NT2/D1 (cell line): ENCODE measurements at places on chromosomes 7 and 10.

GRCh38 chr10:85649461-85649860 lies 717.1 kb downstream of the GRID1 start:
- DNase-seq = no peak

DNA sequence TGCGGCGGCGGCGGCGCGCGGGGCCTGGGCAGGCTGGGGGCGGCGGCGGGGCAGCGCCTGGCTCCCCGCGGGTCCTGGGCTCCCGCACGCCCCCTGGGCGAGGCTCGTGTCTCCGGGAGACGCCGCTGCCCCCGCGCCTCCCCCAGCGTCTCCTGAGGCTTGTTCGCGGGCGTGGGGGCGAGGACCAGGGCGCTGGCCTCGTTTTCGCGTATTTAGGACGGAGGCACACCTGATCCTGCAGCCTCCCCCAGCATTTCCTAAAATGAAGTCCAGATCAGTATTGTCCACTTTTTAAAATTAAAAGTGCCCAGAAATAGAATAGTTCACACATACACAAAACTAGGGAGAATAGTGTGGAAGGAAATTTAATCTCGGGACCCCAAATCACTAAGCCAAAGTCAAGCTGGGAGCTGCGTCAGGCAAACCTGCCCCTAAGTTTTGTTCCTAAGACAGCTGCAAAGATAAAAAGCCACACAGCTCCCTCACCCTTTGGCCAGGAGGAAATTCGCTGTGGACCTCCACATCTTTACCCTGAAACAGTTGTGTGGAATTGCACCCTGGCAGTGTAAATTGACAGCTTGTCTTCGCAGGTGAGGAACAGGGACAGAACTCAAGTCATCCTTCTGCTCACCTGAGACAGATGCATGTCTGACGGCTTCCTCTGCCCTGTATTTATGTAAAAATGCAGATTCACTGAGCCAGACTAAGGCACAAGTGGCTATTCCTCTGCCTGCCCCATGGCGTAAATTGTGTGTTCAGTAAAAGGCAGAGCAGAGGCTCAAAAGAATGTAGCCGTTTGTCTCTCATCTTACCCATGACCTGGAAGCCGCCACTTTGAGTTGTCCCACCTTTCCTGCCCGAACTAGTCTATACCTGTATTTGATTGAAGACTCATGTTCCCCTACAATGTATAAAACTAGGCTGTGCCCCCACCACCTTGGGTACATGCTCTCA lies 740 bp downstream of the GALNT11 start:
- DNase-seq = no peak

DNA sequence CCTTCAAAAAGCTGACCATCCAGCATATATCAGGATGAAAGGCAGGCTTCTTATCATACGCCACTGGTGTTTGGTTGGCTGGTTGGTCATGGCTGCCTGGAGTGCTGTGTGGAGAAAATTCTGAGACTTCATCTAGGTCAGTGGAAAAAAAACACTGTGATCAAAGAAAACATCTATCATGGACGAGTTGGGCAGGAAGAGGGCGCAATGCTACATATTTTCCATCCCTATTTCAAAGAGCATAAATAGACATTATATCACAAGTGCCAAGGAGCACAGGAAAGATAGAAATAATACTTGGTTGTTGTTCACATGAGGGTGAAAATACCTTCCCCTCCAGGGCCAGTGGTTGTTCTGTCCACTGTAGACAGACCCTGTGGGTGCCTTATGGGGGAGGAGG lies 128.4 kb upstream of the PLPP4 start:
- no peak for DNase-seq

GRCh38 chr10:65341323-65341925 lies 1584.4 kb upstream of the LRRTM3 start:
- DNase-seq = no peak

DNA sequence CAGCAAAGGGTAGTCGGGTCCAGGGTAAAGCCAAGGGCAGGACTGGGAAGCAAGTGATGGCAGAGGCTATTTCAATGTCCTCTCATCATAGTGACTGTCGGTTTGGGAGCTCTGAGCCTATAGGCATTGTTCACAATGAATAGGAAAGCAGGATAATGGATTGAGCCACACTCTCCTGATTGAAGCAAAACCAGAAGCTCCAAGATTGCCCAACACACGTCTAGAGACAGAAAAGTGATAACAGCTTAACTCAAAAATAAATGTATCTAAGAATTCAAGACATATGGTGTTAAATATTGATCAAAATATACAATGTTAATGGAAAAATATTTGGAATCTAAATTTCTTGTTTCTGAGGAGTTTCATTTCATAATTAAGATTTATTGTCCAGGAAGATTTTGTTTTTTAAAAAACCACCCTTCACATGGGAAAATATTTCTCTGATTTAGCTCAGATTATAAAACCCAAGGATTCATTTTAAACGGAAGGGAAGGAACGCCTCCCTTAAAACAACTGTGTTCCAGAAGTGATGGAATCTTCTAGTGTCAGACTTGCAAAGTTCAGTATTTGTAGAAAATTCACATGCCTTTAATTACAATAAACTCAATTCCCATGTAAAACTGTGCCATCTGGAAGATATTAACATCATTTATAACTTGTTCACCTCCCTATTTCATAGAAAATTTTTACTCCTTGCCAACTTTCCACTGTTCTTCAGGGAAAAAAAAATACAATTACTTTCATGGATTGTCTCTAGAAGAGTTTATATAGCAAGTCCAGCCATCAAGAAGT lies 54.5 kb downstream of the NRP1 start:
- no peak for DNase-seq

DNA sequence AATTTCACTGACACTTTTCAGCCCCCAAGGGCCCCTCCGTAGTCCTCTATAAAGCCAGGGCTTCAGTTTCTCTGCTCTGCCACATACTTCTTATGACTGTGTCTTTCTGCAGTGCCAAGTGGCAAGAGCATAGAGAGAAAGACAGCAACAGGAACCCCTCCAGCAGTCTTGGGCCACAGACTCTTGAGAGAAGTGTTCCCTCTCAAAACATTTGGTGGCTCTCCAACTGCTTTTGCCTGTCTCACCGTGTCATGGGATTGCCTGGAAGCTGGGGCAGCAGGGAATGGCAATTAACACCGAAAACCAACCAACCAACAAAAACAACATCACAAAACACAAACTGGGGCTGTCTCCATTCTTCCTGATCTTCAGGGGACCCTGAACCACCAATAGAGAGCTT lies 73.8 kb upstream of the ELN start:
- DNase-seq = no peak

DNA sequence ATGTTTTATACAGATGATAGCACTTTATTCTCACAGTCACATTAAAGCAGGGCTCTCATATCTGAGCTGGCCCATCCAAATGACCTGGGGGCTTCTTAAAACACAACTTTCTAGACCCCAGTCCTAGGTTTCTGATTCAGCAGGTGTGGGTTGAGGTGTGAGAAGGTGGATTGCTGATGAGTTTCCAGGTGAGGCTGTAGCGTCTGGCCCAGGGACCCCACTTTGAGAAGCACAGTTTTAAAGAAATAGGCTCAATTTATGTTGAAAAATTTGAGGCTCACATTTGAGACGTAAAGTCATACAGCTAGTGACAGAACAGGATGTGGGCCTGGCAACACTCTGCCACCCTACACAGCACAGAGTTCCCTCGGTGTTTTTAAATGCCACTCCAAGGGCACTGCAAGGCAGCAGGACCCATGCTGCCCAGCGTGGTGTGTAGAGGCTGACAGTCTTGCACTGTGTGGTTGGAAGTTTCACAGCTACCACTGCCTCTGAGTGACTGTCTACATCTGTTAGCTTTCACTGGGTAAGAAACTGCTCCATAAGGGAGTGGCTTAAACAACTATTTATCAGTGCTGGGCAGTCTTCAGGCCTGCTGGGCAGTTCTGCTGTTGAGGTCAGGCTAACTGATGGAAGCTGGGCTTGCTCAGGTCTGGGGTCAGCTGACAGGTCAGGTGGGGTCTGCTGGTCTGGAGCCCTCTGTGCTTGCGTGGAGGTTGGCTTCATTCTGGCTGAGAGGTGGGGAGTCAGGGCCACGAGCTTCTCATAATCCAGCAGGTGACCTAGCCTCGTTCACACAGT lies 319.7 kb downstream of the CXCL12 start:
- DNase-seq = no peak

DNA sequence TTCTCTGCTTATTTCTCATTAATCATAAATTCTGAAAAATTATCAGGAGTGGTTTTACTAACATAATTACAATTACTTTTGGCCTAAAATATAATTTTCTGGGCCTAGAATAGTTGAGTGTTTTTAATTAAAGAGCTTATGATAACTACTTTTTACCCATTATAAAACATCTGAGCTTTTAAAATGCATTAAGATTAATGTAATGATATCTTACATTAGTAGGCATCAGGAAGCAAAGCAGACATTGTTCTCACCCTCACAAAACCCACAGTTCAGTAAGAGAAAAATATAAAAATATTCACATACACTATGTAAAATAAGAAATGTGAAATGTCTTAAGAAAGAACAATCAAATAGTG lies 443.7 kb upstream of the SEMA3A start:
- DNase-seq = no peak

- no peak for DNase-seq
These were observed 143.5 kb downstream of the FGFR2 start for GRCh38 chr10:121454781-121455180.
